Esophagus mucosa (tissue), 1 donor: ENCODE measurements at places on chromosomes 1 and 21. TPM values are rescaled to one million over a fixed set of nuclear protein-coding genes. Genes with fewer than 3 reads are reported as not detected.

Gene FCRL5
- total RNA-seq, result 0.72 TPM

Gene APOBEC4
- not detected for total RNA-seq

Gene GJC2
- 0.44 TPM for total RNA-seq

Gene IL19
- 5.5 TPM for total RNA-seq

Gene NBL1
- total RNA-seq, result 93.5 TPM

Gene PLA2G2F
- 0.04 TPM for total RNA-seq

Gene RGS4
- total RNA-seq, result 0.16 TPM

Gene OR2T11
- total RNA-seq, result not detected

Gene NMNAT2
- total RNA-seq, result 0.04 TPM

Gene MNDA
- total RNA-seq, result 0.52 TPM

DNA sequence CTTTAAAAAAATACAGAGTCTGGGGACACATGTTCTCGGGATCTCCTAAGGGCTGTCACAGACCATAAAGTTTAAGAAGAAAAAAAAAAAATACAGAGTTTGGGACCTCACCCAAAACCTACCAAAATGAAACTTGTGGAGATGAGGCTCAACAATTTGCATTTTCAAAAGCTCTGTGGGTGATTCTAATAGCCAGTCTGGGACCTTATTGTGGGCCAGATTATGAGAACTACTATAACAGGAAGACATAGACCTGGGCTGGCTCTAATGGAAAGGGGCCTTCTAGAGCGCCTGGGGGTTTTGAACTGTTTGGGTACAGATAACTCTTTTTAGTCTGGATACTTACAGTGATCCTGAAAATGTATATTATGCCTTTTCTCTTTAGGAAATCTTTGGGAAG, 69.1 kb downstream of the LAMC1 start:
- no peak for ATAC-seq

GRCh38 chr1:223341121-223341520, 22.9 kb downstream of the SUSD4 start:
- ATAC-seq, result peak; percentile 91

- no peak for ATAC-seq
Measured at GRCh38 chr1:3355894-3356826, 98.3 kb upstream of the ARHGEF16 start.

DNA sequence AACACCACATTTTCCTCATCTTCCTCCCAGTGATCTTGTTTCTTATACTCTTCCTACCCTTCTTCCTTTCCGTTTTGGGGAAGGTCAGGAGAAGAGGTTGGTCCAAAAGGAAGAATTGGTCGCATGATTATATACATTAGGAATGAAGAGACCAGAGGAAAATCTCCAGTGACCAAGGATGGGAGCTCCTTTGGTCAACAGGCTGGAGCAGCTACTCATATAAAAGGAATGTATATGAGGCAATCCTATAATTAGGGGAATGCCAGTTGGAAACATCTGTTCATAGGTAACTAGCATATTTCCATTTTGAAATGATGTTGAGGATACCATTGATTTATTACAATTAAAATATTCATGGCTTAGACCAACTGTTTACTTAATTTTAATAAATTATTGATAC, 114.5 kb downstream of the LRRC40 start:
- ATAC-seq, result no peak

GRCh38 chr1:231926340-231926739, 299.8 kb downstream of the DISC1 start:
- ATAC-seq, result no peak

DNA sequence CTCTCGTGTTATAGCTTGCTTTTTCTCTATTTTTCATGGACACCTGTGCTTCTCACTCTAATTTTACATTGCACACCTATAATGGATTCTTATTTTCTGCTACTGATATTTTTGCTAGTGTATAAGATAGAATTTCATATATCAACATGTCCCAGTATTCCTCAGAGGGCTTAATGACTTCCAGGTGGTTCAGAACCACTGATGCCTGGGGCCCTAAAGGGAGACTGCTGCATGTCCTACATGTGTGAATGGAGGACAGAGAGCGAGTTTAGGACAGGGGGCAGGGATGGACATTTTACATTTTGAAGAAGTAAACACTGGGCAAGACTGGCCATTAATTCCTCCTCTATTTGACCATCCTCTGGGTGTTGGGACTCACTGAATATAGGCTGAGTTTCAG, 100.6 kb downstream of the DISC1 start:
- ATAC-seq, result no peak

- ATAC-seq, result no peak
Measured at GRCh38 chr1:72649211-72649888, 367.0 kb upstream of the NEGR1 start.

DNA sequence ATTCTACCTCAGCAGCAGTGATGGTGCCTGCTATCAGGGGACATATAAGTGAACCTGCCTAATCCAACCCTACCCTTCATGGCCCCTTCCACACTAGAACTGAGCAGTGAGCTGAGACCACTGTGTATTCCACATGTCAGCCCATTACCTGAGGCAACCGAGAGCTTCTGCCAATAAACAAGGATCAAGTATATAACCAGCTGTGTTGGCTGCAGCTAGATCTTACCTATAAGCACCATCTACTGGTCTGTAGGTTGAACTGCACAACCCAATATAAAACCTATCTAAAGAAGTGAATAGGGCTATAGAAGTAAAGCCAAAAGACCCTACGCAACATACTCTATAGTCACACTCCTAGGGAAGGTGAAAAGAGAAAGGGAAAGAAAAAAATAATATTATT, 376.9 kb downstream of the HHIPL2 start:
- ATAC-seq, result peak; percentile 76

DNA sequence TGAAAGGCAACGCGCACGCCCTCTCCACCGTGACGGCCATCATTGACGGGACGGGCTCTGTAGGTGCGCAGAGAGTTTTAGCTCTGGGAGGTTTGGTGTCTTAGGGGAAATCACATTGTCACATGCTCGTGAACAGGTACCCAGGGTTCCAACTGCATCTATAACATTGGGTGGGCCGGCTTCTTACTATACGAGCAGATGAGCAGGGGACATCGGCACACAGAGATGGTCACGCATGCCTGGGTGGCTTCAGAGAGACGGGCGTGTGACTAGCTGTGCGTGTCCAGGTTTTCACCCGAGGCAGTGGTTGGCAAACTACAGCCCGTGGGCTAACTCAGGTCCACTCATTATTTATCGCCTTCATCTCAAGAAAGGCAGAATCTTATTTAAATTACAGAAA, 54.7 kb downstream of the SLC37A1 start:
- no peak for ATAC-seq

GRCh38 chr21:20997311-20997635, 936 bp upstream of the NCAM2 start:
- no peak for ATAC-seq

GRCh38 chr1:205313563-205314308, 7.8 kb downstream of the NUAK2 start:
- ATAC-seq, result peak; percentile 31

DNA sequence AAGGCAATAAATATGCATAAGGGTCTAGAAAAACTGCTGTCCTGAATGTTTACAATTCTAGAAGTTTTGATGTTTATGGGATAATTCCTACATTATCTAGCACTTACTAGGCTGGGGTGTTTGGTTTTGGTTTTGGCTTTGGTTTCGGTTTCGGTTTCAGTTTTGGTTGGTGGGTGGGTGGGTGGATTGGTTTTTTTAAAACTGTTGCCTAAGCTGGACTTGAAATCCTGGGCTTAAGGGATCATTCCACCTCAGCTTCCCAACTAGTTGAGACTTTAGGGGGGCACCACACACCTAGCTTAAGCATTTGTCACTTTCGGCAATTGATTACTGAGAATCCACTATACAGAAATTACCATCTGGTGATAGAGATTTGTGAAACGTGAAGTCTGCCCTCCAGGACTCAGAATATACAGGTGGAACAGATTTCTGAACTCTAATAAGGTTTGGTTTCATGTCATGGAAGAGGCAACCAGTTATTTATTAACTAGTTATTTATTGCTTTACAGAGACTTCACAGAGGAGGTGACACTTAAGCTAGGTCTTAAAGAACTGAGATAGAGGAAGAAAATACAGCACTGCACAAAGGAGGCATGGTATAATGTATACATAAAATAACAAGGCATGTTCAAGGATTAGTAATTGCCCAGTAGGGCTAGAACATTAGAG, 69.6 kb downstream of the PIK3R3 start:
- ATAC-seq, result no peak

DNA sequence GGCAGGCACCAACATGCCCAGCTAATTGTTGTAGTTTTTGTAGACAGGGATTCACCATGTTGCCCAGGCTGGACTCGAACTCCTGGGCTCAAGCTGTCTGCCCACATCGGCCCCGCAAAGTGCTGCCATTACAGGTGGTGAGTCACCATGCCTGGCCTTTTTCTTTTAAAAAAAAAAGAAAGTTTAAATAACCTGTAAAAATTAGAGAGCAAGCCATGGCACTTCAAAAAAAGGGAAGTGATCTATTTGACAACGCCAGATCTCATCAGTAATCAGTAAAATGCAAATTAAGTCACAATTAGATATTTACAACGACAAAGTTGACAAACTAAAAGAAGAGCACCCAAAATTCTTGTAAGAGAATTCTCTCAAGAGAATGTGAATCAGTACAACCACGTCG, 2.9 kb upstream of the RBBP5 start:
- no peak for ATAC-seq

DNA sequence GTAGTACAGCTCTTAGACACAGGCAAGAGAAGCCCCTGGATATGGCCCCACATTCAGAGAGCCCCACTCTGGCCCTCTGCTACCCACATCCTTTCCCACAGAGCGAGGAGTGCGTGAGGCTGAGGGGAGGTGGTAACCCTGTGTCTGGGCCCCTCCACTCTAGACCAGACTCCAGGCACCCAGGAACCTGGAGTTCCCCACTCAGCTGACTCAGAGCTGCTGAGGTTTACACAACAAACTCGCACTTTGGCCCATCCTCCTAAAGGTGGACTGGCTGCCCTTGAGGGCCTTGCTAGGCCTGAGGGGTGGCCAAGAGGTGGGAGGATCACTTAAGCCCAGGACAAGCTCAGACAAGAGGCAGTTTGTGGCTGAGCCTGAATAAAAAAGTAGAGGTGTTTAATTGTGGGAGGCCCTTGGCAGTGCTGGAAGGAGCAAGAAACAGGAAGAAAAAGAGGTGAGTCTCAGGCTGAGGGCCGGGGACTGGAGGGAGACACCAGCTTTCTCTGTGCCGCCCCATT, 10.7 kb downstream of the MR1 start:
- ATAC-seq, result peak; percentile 94

- ATAC-seq, result no peak
Measured at GRCh38 chr1:41344708-41345159, 16.5 kb upstream of the FOXO6 start.

DNA sequence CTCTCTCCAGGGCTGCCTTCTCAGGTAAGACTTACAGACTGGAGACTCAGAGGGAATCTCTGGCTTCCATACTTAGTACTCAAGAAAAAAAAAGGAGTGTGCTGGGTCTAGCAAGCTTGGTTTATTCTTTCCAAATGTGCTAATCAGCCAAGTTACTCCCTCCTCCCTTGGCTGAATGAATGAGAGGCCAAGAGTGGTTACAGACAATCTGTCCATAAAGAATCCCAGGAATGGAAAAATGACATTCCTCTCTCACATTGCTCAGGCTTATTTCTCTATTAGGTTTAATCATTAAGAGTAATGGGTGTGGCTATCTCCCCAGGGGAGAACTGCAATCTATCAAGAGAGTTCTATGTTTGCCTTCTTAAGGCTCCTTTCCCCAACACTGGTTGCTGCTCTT, 547.3 kb upstream of the PLXNA2 start:
- no peak for ATAC-seq

DNA sequence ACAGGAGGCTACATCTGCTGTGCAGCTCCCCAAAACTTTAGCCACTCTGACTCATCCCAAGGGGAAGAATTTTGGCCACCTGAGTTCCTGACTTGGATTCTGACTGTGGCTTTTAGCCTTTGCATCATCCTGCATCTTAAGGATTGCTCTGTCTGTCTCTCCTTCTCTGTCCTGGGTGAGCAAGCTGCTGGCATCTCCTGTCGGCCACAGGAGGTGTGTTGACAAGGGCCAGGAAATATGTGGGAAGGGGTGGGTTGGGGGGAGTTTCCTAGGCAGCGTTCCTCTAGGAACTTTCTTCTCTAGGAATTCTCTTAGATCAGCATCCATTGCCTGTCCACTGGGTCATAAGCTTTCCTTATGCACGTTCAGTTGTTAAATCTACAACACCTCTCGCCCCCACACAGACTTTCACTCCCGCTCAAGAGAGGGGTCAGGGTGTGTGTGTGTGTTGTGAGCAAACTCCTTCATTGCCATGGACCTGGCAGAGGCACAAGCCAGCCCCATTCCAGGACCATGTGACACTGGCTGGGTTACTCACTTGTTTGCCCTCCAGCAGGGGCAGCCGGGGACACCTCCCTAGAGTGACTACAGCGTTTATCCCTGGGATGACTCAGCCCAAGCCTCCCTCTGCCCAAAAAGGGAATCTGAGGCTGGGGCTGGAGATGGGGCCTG, 145.0 kb upstream of the DUSP10 start:
- ATAC-seq, result peak; percentile 99

- ATAC-seq, result no peak
Measured at GRCh38 chr1:42933610-42934491, 24.8 kb downstream of the SLC2A1 start.

- ATAC-seq, result no peak
Measured at GRCh38 chr1:2441746-2442145, 29.4 kb upstream of the PEX10 start.

GRCh38 chr1:24384251-24385090, 29.1 kb downstream of the STPG1 start:
- peak; percentile 67 for ATAC-seq

DNA sequence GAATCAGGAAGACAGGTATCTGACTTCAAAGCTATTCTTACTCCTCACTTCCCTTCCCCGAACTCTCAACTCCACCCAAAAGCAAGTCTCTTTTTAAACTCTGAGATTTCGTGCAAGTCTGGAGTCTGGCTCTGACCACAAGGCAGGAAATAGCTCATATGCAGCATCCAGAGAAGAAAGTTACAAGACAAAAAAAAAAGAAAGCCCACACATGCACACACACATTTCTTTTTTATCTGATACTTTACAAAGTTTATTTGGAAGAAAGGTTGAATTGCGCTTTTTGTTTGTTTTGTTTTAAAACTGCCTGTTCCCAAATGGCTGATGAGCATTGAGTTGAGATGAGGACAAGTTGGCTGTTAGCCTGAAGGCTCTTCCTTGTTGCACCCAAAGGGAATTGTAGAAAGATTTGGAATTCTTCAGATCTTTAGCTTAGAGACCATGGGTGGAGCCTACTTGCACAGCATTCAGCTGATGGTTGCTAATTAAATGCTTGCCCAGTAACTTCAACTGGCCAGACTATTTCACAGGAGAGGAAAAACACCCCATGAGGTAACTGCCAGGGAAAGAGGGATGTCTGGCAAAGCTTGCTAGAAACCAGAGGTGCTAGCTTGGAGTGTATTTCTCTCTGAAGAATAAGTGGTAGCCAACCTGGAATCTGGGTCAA, 490.3 kb downstream of the TTLL7 start:
- ATAC-seq, result no peak
